Activated T-cell treated with anti-CD3 and anti-CD28 coated beads, Interleukin-2, amount 50 U/mL, for 1 hour (primary cell): ENCODE measurements at places on chromosomes 12 and 14.

DNA sequence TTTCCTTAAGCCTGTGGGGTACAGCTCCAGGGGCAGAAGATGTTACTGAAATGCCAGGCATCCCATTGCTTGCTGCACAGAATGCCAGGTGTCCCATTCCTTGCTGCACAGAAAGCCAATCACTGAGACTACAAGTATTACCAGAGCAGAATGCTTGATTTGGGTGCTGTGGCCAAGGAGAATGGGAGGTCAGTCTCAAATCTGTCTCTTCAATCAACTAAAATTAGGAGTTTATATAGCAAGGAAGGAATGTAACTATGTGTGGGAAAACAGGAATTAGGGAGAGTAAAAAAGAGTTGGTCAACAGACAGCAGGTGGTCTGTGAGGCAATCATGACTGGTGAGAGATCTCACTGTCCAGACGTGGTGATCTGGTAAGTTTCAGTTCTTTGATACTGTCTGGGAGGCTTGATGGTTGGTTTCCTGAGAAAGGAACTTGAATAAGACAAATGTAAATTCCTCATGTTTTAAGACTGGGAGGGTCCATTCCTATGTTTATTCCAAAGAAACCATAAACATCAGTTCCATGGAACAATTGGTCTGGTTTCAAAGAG lies 31.2 kb upstream of the VASH1 start:
- DNase-seq, result no peak

- DNase-seq, result no peak
Observed at GRCh38 chr14:47427629-47428028, 247.8 kb downstream of the MDGA2 start.

DNA sequence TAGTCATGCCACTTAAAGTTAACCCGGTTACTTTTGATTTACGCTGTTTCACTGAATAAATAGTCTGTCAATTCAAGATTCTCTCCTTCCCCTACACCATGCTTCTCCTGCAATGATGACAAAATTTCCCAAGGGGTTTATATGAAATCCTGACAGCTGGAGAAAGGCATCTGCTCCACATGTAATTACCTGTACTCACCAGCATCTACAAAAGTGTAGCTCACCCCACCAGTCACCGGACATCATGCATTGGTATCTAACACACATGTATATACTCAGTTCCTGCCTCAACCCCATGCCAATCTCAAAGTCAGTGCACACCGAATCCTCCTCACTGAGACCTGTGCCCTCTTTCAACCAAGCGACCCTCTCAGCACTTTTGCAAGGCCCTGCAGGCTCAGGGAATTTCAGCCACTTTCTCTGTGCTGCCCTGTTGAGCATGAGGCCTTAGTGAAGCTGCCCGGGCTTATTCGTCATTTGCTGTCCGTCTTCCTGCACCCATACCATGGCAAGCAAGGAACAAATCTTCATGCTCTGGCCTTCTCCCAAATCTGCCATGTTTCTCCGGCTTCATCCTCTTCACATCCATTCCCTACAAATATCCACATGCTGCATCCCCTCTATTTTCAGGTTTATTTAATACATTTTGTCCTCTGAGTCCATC lies 131.6 kb downstream of the SEC23A start:
- DNase-seq, result no peak

- DNase-seq, result no peak
Observed at GRCh38 chr14:68368850-68369249, 424.0 kb downstream of the ZFP36L1 start.
